ENCODE measurements at places on chromosomes 6 and 20.

GRCh38 chr6:30349421-30350177, 4.6 kb downstream of the RPP21 start:
- no peak for DNase-seq

DNA sequence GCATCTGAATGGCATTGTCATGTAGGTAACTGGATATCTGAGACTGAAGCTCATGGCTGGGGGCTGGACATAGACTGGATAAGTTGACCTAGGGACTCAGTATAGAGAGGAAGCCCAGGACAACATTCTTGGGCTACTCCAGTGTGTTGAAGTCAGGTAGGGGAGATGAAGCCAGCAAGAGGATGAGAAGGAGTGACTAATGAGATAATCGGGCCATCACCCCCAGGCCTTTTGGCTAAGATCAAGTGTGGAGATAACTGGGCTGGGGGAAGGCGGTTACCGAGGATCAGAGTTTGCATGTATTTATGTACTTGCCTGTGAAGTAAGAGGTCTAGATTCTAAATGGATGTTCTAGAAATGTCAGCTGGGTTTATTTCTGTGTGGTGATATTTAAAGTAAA, 73.4 kb downstream of the ELOVL2 start:
- DNase-seq: no peak

- no peak for DNase-seq
These were observed 272.0 kb downstream of the SMOC2 start for GRCh38 chr6:168712993-168713392.

DNA sequence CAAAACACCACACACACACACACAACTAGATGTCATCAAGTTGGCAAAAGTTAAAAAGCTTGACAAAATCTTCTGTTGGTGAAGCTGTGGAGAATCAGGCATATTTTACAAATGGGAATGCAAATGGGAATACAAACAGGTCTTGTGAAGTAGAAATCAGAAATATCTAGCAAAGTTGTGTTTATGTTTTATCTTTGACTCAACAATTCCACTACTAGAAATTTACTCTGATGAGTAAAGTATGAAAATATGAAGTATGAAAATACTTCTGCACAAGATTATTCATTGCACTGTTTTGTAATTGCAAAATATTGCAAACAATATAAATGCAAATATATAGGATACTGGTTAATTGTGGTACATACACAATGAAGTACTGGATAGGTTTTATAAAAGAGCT, 1166.0 kb upstream of the GJE1 start:
- peak; percentile 51 for DNase-seq

Measured in HCEC 1CT (cell line).